CD4-positive, CD25-positive, alpha-beta regulatory T cell (primary cell): ENCODE measurements at places on chromosomes 4 and X. TPM values are rescaled to one million over a fixed set of nuclear protein-coding genes. Genes with fewer than 3 reads are reported as not detected.

GRCh38 chr4:105022811-105023667 is 123.6 kb upstream of the TET2 start:
- DNase-seq: no peak

DNA sequence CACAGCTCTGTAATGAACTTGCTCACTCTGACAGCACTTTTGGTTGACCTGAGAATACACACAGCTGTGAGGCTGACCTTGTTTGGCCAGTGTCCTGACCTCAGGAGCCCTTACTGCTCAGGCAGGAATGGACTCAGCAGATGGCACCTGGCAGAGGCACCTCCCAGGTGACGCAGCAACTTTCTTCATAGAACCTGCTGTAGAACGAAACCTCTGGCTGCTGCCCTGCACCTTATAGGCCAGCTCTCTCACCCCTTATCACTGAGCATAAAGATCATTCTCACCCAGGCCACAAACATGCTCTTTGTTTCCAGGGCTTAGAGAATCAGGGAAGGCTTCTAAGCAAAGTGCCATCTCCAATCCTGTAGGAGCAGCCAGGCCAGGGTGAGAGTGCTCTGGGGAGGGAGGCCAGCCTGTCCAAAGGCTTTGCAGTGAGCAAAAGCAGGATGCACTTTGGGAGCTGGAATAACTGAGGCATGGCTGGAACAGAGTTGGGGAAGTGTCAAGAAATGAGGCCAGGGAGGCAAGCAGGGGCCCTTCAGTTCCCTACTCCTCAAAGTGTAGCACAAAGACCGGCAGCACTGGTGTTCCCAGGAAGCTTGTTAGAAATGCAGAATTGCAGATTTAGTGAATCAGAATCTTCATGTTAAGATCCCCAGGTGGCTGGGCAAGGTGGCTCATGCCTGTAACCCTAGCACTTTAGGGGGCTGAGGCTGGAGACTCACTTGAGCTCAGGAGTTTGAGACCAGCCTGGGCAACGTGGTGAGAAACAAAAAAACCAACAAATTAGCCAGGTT is 13.3 kb upstream of the CENPU start:
- no peak for DNase-seq

- no peak for DNase-seq
Measured at GRCh38 chr4:144906181-144906925, 191.6 kb downstream of the ANAPC10 start.

DNA sequence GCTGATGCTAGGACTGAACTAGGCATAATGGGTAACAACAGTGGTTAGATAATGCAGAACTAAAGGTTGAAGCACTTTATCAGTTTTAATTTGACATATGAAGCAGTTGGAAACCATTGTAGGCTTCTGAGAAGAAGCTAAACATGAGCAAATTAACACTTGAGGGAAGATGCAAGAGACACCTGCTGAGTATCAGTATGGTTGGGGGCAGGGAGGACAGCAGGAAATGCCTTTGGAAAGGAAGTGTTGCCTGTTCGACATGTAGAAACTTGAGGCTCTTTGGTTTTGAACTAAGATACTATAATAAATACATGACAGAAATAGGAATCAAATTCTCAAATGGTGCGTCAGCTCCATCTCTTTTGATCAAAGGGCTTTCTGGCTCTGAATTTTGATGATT is 115.6 kb downstream of the FHIP1A start:
- DNase-seq: no peak

DNA sequence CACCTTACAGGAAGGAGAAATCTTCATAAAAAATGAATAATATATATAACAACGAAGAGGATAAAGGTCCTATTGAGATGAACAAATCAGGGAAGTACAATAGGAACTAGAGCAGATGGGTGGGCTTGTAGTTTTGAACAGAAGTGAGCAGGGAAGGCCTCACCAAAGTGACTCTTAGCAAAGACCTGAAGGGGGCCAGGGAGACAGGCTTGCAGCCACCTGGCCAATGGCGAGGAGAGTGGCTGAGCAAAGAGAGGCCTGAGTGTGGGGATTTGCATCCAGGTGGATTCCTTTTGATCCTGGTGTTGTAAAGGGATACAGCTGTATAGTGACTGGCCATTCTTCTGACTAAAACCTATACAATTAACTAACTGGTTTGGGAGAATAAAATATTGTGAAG is 354.1 kb downstream of the CAMK2D start:
- no peak for DNase-seq

- no peak for DNase-seq
Measured at GRCh38 chrX:125203365-125203736, 116.3 kb upstream of the TEX13C start.

DNA sequence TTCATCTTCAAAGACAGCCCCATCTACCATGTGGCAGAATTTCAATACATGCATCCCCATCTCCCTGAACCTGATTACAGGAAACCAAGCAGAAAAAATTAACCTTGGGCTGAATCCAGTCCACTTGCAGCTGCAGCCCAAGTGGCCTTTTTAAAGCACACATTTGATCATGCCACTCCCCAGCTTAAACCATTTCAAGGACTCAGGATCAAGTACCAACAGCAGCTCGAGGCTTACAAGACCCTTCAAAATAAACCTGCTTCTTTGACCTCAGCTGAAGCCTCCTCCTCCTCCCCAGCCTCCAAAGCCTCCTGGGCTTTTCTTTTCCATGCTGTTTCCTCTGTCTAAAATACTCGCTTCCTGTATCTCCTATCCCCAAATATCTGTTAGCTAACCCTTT is 50.7 kb upstream of the KIT start:
- DNase-seq: no peak

DNA sequence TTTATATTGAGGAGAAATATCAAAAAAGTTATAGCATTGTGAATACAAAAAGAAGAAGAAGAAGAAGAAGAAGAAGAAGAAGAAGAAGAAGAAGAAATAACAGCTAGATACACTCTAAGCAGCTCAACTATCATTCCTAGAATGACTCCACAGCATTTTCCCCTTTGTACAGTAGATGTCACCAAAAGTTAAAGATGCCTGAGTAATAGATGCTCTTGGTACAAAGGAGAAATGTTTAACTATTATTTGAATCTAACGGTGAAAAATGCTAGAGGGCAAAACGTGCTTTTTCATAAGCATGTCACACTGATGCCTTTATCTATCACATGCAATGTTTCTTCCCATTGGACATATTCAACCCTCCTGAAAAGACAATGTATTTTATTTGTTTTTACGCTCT is 178.4 kb upstream of the GPRIN3 start:
- no peak for DNase-seq

GRCh38 chrX:129622757-129623301 is 31.9 kb downstream of the APLN start:
- no peak for DNase-seq

DNA sequence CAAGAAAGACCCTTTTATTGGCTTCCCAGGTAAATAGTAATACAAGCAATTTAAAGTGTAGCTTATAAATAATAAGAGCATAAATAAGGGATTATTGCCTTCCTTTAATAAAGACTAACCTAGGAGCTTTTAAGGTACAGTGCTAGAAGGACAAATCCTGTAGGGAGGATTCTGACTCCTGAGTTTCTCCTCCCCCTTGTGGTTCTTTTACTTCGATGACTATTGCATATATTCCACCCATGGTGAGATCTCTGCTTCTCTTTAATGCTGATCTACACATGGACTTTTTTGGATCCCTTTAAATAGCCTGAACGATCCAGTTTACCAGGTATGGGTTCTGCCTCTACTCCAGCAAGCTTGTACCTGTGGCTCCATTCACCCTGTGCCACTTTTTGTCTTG is 2.5 kb downstream of the GALNT7 start:
- DNase-seq: peak; percentile 22

GRCh38 chr4:87065021-87065420 is 130.2 kb downstream of the AFF1 start:
- no peak for DNase-seq

GRCh38 chr4:179595671-179596410 is 2153.6 kb upstream of the AGA start:
- DNase-seq: no peak

- DNase-seq: no peak
Measured at GRCh38 chrX:13939741-13940597, 89.7 kb downstream of the GEMIN8 start.

GRCh38 chr4:3437998-3438846 is 3.5 kb upstream of the HGFAC start:
- no peak for DNase-seq

DNA sequence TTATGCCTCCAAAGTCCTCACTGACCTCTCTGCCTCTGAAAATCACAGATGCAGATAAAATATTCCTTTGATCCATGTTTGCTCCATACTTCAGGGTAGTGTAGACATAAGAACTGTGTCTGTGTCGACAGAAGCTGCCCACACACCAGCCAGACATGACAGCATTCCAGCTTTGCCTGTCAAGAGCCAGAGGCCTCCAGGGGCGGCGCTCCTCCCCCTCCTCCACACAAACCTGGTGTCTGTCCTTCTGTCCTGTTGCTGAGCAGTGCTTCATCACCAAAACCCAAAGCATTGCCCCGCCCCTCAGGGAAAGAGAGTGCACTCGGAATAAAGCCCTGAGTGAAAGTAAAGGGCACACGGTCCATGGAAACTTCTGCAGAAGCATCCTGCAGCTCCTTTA is 379.4 kb downstream of the FBXW7 start:
- no peak for DNase-seq

DNA sequence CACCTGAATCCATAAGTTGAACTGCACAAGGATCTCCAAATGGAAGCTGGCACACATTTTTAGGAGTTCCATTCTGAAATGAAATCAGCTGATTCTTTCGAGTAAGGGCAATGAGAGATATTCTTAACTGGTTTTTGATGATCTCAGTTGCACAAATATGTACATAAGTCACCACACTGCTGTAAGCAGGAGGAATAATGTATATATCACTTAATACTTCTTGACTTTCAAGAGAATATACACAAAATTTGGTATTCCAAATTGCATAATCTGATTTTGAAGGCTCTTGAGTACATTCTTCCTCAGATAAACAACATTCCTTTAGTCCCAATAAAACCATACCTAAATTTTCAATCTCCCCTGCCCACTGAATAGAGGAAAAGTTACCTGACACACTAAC is 8.2 kb downstream of the FANCB start:
- DNase-seq: no peak

- DNase-seq: peak; percentile 40
Measured at GRCh38 chrX:153818571-153819383, 11.6 kb downstream of the PDZD4 start.

DNA sequence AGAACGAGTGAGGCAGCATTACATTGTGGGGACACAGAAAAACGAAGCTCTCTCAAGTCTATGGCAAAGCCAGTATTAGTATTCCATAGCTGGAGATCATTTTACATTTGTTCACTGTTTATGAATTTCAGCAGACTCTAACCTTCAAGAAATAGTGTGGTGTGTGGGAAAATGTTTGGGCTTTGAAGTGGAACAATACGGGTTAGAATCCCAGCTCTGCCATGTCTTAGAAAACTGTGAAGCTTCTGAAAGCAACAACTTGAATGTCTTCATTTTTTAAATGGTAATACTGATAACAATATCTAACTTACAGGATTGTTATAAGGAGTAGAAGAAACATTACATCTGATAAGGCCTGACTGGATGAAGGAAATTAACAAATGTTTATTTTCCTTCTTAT is 217.7 kb downstream of the NR3C2 start:
- DNase-seq: no peak

DNA sequence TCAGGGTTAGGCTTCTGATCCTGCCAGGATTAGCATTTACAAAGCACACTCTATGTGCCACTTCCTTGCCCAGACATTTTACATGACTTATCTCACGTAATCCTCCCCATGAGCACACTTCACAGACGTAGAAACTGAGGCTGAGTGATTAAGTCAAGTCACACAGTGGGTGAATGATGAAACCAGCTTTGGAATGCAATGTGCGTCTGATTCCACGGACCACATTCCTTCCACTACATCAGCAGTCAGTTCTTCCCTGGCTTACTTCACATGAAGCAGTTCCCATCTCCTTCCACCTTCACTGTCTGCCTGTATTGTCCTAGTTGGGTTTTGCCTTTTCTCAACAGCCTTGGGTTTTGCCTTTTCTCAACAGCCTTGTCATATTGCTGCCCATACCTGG is 134.3 kb upstream of the PPARGC1A start:
- no peak for DNase-seq

DNA sequence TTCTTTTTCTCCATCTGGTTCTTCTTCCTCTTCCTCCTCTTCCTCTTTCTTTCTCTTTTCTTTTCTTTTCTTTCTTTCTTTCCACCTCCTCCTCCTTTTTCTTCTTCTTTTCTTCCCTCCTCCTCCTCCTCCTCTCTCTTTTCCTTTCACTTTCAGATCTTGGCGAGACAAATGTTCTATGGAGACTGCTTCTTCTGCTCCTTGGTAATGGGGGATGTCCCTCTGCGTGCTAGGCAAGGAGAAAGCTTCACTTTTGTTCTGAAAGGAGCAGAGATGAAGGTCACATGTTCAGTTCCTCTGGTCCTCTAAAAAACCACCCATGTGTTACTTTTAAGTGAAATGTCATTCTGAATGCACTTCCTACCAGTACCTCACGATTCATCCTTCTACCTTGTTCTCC is 33.2 kb downstream of the NBDY start:
- peak; percentile 58 for DNase-seq

GRCh38 chr4:18844726-18845125 is 823.2 kb upstream of the LCORL start:
- no peak for DNase-seq

DNA sequence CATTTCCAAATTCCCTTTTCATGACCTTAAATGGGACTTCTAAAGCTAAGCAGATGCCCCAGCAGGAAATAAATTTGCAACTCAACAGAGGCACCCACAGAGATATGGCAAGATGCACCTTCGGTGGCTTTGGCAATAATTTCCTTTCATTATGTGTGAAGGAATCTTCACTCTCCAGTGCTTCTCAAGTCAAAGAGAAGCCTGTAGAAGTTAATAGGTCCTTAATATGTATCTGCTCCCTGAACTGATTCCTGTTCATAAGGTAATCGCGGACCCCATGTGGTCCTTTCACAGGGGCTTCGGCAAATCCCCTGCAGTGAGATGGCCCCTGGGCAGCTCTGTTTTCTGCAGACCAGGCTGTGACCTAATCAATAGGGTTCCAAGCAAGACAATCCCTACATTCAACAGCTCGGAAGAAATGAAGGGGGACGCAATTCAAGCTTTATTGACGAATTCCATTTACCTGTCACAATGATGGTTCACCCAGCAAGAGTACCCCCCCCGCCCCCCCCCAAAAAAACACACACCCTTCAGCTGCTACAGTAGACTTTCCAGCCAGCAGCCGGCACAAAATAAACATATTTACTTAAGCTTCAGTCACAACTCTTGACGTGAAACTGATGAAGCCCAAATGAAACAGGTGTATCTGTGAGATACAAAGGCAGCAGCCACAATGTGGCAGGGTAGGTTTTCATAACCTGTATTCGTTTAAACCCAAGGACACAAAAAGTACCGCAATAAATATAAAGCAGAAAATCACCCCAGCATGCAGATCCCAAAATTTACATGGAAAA is 35.3 kb downstream of the FAT1 start:
- DNase-seq: no peak

Gene CT83
- total RNA-seq: not detected

Gene CXCL9
- not detected for total RNA-seq

Gene TRPC5OS
- total RNA-seq: not detected

Gene FRMD7
- total RNA-seq: not detected

Gene HTN1
- total RNA-seq: not detected

Gene XAGE5
- not detected for total RNA-seq

Gene GAGE12J
- total RNA-seq: not detected
